CD4-positive, alpha-beta T cell treated with Interleukin-6 for 4 hours (primary cell): ENCODE measurements at places on chromosomes 3 and 15.

DNA sequence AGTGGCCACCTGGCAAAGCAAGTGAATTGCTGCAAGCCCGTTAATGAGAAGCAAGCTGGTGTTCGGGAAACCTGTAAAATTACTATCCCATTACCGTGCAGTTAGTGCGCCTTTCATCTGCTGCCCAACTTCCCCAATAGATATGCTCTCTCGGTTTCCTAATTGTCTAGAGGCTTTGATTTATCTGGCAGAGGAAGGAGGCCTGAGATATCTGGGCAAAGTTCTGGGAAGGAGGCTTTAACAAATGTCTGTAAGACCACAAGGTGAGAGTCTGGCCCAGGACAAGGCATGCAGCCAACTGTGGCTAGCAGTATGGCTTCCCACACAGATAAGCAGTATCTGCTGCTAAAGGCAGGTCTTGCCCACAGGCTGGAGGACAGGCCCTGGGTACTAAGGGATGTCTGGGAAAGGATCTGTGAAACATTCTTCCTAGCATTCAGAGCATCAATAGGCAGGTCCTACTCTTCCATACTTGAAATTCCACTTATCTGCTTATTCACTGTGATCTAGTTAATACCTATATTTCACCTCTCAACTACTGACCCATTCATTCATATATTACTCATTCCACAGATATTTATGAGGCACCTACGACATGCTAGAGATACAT lies 130.0 kb upstream of the SLC2A2 start:
- DNase-seq, result no peak

DNA sequence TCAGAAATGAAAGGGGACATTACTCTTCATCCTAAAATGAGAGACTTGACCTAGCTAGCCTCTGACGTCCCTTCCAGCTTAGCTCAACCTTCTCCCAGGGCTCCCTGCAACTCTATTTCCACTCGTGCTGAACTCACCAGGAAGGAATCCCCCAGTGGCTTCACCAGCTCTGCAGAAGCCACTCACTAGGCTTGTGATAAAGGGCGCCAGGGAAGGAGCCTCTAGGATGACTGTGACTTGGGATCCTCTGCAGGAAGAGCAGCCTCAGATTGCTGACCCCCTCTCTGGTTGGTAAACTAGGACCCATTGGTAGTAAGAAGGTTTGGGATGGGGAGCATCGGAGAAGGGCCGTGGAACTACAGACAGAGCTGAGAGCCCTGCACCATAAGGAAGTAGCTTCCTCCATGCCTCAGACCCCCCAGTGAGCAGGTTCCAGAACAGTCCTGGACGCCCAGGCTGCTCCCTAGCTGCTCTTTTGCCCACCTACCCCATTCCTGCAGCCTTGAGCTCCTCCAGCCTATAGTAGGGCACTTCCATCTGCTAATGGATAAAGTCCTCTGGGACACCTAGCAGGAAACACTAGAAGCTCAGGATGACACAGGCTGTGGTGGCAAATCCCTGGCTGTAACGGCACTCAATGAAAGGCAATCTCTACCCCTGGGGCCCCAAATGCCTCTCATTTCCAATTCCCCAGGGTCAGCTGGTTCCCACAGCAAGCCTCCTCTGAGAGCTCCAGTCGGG lies 26.0 kb downstream of the PLA2G4F start:
- DNase-seq, result no peak

DNA sequence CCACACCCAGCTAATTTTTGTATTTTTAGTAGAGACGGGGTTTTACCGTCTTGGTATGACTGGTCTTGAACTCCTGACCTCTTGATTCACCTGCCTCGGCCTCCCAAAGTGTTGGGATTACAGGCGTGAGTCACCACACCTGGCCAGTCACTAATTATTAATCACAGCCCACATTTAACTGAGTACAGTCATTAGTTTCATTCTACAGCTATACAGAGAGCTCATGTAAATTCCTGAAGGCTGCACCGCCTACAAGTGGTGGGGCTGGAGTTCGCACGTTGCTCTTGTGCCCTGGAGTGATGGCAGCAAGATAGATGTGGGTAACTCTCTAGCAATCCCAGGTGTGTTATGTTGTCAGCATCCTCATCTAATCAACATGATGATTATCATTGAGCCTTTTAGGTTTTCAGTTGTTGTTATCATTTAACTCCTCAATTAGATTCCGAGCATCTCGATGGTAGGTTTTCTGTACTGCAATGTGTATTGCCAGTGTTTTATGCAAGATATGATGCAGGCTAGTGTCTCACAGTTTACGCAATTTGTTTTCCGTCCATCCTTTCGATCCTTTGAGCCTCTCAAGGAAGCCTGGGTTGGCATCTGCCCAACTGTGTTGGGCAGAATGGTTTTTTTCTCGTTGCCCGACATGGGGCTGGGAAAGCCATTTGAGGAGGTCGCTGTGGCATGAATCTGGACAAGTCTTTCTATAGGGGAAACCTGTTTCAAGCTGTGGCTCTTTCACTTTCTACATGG lies 216.3 kb downstream of the LPP start:
- DNase-seq, result no peak

DNA sequence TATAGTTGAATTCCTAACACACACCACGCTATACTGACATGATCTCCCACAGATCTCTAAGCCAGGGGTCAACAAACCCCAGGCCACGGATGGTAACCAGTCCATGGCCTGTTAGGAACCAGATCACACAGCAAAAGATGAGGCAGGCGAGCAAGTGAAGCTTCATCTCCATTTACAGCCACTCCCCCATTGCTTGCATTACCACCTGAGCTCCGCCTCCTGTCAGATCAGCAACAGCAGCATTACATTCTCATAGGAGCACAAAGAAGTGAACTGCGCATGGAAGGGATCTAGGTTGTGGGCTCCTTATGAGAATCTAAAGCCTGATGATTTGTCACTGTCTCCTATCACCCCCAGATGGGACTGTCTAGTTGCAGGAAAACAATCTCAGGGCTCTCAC lies 2.7 kb downstream of the PDCD7 start:
- no peak for DNase-seq

DNA sequence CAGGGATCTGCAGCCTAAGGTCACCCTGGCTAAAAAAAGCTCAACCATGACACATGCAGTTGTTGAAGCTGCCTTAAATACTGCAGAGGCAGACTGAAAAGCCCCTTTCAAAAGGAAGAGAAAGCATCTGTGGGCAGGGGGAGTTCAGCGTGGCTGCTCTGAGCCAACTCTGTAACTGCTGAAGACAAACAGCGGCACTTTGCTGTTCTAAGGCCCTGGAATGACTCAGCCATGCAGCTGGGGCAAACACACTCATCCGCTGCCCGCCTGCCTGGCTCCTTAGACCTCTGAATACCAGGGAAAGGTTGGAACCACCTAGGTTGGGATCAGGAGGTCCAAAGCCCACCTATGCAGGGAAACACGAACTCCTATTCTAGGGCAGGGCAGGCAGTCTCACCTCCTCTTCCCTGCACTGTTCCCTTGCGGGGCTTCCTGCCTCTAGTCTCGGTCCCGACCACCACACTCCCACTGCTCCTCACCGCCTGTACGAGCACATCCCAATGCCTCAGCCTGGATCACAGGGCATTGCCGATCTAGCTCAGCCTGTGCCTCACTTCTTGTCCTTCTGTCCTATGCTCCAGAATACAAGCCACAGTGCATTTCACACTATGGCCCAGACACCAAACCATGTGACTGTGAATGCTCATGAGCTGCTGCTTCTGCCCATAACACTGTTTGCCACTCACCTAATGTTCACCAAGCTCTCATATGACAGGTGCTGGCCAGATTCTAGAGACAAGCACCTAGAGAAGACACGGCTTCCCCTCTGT lies 6.6 kb upstream of the MUSTN1 start:
- no peak for DNase-seq

DNA sequence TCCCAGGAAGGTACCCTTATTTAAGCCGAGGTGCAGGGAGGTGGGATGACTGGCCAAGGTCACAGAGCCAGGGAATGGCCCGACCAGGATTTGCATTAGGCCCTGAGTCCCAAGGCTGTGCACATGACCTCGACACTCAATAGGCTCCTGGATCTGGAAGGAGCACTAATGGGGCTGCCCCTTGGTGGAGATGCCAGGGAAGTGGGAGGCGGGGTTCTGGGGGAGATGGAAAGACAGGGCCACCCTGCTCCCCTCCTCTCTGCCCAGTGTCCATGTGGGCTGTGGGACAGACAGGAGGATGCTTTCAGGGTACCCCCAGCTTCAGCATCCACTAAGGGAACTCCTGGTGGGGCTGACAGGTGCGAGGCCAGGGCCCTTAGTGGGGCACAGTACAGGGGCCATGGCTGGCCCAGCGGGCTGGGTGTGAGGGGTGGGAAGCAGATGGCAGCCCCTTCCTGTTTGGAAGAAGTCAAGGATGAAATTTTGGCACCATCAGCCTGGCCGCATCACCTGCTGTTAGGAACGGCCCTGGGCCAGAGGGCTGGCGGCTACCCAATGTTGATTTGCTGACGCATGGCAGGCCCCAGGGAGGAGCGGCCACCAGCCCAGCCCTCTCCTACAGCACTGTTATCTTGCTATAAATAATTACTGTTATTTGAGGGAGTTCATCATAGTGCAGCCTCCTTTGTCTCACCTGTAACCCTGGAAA lies 37.3 kb downstream of the ATP2B2 start:
- no peak for DNase-seq
